A549 treated with GW870086 at 1 μM for 4 hours (cell line): ENCODE measurements at places on chromosomes 1 and 21. TPM values are rescaled to one million over a fixed set of nuclear protein-coding genes. Genes with fewer than 3 reads are reported as not detected.

The ATF3 gene
- 31.5 to 44.1 TPM (median 34.1 TPM) in 5 replicates for total RNA-seq

The NEGR1 gene
- not detected in 5 replicates for total RNA-seq

The S100A9 gene
- 0.31 to 1.4 TPM (median 1.2 TPM) in 5 replicates for total RNA-seq

The CFAP107 gene
- total RNA-seq, result not detected in 5 replicates

The AIRE gene
- total RNA-seq, result not detected in 5 replicates

The CRABP2 gene
- total RNA-seq, result 7.8 to 14.9 TPM (median 8.6 TPM) in 5 replicates

The G0S2 gene
- total RNA-seq, result 3.0 to 4.7 TPM (median 3.4 TPM) in 5 replicates

The LCE1E gene
- total RNA-seq, result 0.10 to 0.21 TPM in 2 of 5 replicates, not detected in the others

The KRTAP21-1 gene
- not detected in 5 replicates for total RNA-seq

The SLC22A15 gene
- 0.43 to 1.2 TPM (median 0.70 TPM) in 5 replicates for total RNA-seq

The FCRLB gene
- 1.4 to 1.8 TPM (median 1.6 TPM) in 5 replicates for total RNA-seq

The LAX1 gene
- total RNA-seq, result not detected in 5 replicates

The OBSCN gene
- 3.6 to 6.2 TPM (median 4.4 TPM) in 5 replicates for total RNA-seq

The TENT5C gene
- total RNA-seq, result 0.03 to 0.16 TPM (median 0.07 TPM) in 5 replicates

The RNU1-2 gene
- 36.3 TPM in 1 of 5 replicates, not detected in the others for total RNA-seq

The PDE9A gene
- 1.5 to 1.8 TPM (median 1.6 TPM) in 5 replicates for total RNA-seq

The KRTAP11-1 gene
- not detected in 5 replicates for total RNA-seq
